ENCODE measurements at places on chromosomes 11 and 22.

- no peak for DNase-seq
Observed at GRCh38 chr22:34427841-34428240, 507.6 kb upstream of the LARGE1 start.

DNA sequence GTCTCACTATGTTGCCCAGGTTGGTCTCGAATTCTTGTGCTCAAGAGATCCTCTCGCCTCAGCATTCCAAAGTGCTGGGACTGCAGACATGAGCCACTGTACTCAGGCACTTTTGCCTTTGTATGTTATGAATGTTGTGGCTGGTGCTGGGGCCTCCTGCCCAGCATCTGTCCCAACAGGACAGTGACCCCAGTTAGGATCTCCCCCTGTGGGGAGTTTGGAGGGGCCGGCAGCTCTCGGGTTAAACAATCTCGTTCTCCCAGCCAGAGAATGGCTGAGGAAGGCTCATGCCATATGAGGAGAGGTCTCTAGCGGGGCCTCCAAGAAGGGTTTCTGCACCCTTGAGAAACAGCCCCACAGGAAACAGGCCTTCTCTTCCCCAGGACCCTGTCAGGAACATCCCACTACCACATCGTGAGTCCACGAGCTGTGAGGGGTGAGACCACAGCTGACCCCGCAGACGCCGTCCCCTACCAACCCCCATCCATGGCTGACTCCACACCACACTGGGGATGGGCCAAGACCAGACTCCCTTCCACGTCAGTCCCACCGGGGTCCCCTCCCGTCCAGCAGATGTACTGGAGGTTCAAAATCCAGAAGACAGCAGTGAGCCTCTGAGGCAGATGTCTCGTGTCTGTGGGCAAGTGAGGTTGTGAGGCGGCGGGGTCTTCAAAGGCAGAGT, 54.1 kb downstream of the SHANK2 start:
- no peak for DNase-seq

GRCh38 chr11:42857344-42857743, 454.5 kb upstream of the API5 start:
- no peak for DNase-seq

GRCh38 chr11:46616551-46617133, 385 bp downstream of the HARBI1 start:
- DNase-seq, result no peak

- no peak for DNase-seq
Observed at GRCh38 chr11:40294349-40294735, 1165.1 kb downstream of the LRRC4C start.

DNA sequence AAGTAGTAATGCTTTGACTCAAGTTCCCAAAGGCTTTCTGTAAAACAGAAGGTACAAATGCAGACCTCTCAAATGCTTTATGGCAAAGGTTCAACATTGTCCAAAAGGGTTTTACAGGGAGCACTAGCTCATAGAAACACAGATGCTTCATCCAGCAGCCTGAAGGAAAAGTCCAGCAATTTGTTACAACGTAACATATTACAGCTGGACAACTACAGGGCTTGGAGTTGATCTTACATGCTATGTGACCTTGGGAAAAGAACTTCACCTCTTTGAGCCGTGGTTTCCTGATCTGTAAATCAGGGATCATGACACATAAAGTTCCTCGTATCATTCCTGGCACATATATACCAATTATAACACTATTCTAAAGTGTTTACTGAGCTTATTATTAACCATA, 84.9 kb downstream of the DDIAS start:
- no peak for DNase-seq

- DNase-seq, result peak; percentile 63
Observed at GRCh38 chr22:36331912-36332622, 55.7 kb downstream of the MYH9 start.

DNA sequence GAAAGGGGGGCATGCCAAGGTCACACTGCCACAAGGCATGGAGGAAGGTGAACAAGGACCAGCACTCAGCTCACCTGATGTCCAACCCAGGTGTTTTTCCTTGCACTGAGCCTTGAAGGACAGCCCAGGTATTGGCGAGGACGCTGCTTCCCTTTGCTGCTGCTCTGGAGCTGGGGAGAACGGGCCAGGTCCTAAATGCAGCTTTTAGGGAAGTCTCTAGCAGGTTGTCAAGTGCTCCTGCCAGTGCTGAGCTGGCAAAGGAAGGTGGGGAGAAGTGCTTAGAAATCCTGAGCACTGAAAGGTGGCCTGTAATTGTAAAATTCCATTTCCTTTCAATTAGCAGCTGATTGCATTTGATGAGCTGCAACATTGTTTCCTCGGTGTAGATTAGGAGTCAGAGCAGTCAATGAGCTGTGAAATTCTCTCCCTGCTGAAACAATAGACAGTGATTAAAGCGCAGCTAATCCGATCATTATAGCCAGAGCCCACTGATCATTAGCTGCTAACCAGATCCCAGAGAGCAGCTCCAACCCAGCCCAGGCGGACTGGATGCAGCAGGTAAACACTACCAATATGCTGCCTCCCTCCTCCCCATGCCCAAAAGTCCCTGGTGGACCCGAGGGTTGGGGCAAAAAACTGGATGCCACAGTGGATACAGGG, 507.6 kb downstream of the INSC start:
- no peak for DNase-seq
